Activated CD4-positive, CD25-positive, alpha-beta regulatory T cell treated with anti-CD3 and anti-CD28 coated beads, Interleukin-2, amount 50 U/mL, for 72 hours (primary cell): ENCODE measurements at places on chromosomes 4 and X.

- no peak for DNase-seq
Measured at GRCh38 chrX:77510007-77510406, 62.8 kb downstream of the FGF16 start.

DNA sequence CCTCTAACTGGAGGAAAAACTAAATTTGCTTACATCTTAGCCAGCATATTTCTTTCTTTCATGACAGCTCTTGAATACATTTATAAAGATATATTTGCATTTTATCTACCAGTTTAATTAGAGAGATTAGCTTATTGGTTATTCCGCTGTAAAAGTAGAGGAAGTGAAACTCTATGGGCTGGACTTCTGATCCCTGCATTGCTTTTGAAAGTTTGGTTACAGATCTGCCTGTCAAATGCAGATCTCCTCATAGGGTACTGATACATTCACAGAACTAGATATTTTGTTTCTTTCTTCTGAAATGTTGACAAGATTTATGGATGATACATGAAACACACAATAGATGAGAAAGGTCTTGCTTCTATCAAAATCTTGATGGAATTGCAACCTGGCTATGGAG is 581.4 kb upstream of the AADAT start:
- no peak for DNase-seq

GRCh38 chrX:9884031-9884779 is 83.0 kb upstream of the CLDN34 start:
- no peak for DNase-seq

DNA sequence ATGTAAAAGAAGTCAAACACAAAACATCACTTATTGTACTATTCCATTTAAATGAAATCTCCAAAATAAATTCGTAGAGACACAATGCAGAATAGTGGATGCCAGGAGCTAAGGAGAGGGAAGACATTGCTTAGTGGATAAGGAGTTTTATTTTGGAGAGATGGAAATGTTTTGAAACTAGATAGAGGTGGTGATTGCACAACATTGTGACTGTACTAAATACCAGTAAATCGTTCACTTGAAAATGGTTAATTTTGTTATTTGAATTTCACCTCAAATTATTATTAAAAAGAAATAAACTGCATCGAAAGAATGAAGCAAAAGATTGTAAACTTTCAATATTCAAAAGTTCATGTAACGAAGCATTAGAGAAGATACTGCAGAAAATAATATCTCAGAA is 9.7 kb upstream of the ACSL4 start:
- no peak for DNase-seq

GRCh38 chrX:66634272-66634671 is 4.6 kb downstream of the EDA2R start:
- no peak for DNase-seq

- DNase-seq = no peak
Measured at GRCh38 chr4:121510341-121510874, 129.6 kb upstream of the QRFPR start.

DNA sequence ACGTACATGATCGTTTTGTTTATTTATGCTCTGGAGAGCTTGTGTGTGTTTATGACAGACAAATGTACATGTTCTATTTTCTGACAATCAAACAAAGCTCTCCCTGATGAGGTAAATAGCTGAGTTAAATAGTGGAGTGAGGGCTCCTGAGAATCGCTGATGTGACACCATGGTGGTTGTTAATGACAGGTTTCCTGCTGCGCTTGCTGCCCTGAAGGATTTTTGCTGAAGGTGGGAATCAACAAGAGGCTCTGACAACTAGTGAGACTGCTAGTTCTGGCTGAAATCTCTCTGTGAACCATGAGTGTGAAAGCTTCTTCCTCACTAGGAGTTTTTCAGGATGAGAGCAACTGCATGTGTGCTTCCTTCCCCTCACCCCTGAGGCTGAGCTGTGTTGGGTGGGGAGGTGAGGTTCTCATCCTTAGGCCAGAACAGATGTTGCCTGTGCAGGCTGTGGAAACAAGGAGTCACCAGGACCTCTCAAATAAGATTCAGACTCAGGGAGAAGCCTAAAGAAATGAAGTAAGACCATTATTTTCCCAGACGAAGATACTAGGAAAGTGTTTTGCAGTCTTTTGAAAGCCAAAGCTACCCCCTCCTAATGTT is 173.4 kb upstream of the JADE1 start:
- no peak for DNase-seq
